Endodermal cell (in vitro differentiated cells): ENCODE measurements at places on chromosomes 13 and 19.

GRCh38 chr13:73467125-73467524 is 408.3 kb downstream of the KLF5 start:
- DNase-seq, result no peak

DNA sequence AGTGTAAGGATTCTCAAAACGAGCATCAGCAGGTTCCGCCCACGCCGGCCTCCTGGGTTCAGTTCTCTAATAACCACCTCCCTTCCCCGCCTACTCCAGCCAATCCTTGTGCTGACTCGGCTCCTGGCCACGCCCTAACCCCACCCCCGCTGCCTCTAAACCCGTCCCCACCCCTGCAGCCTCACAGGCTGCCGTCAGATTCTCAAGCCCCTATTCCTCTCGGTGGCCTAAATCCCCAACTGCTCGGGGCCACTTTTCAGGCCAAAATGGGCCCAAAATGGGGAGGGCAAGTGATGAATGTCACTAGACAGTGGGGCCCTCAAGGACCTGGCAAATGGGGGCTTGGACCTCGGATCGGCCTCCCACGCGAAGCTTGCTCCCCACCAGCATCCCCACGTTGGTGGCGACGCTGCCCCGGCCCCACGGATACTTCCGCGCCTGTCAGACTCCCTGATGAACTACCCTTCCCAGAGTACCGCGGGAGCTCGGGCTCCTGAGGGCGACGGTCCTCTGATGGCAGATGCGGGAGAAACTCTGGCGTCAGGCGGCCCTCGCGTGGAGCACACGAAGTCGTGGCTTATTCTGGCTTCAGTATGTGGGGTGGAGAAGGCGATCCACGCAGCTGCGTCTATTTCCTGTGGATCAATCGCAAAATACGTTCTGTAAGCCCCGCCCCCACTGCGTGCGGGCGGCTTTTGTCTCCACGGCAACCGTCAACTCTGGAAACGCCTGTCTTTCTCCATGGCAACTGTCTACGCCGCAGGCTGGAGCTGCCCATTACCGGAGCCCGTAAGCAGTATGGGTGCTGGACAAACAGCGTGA is 24.8 kb downstream of the ZNF473 start:
- DNase-seq, result no peak

- peak; percentile 80 for DNase-seq
Measured at GRCh38 chr13:99830931-99831330, 140.6 kb downstream of the ZIC5 start.

DNA sequence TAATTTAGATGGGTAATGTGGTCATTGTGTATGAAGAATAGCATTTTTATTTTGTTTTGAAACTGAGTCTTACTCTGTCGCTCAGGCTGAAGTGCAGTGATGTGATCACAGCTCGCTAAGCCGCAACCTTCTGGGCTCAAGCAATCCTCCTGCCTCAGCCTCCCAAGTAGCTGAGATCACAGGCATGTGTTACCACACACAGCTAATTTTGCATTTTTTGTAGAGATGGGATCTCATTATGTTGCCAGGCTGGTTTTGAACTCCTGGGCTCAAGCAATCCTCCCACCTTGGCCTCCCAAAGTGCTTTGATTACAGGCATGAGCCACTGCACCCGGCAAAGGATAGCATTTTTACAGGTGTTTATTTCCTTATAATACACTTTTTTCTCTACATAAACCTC is 36.6 kb downstream of the SERTM1 start:
- DNase-seq, result no peak

DNA sequence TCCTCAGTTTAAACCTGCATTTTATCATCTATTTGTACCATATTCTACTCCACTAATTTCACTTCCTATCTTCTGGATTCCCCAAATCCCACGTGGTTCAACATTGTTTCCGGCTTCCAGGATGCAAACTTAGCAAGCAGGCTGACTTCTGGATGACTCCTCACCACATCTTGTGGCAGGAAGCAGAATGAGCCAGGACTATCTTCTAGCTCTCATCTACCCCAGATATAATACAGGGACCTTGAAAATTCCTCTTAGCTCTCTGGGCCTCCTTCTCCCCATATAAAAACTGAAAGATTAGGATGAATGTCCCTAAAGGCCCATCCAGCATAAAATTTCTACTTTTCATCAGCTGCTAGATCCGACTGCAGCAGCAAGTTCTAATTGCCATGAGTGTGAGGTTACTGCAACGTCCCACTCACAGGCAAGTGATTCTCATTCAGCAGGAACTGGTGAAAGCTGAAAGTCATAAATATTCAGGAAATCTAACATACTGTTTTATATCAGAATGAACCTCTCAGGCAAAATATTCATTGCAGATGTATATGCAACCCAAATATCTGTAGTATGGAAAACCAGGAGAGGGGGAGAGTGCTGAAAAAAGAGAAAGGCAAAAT is 93.4 kb downstream of the KCTD12 start:
- DNase-seq, result no peak
